Cortex of kidney (tissue), 1 donor: ENCODE measurements at places on chromosomes 6 and 20.

- DNase-seq: no peak
These were observed 231.9 kb downstream of the BMP2 start for GRCh38 chr20:6999381-6999780.

GRCh38 chr20:53652090-53652858 lies 58.6 kb upstream of the ZNF217 start:
- DNase-seq: no peak

DNA sequence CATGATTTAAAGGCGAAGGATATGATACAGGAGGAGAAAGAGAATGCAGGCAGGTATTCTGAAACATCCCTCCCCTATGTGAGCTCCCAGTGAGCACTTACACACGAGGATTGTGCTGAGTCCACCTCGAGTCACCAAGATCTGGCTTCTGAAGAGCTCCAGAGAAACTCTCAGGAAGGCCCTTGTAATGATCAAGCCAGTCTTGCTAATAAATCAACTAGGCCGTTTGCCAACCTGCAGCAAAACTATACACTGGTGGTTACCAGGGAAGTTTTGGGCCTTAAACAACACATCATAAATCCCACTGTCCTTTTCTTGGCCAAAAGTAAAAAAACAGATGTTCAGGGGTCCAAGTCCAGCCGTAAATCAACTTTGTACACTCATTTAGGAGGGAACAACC lies 79.2 kb downstream of the STXBP5 start:
- no peak for DNase-seq

- DNase-seq: no peak
These were observed 113.4 kb downstream of the EYA2 start for GRCh38 chr20:47007826-47008655.

GRCh38 chr6:111803804-111804203 lies 69.4 kb downstream of the FYN start:
- DNase-seq: no peak

DNA sequence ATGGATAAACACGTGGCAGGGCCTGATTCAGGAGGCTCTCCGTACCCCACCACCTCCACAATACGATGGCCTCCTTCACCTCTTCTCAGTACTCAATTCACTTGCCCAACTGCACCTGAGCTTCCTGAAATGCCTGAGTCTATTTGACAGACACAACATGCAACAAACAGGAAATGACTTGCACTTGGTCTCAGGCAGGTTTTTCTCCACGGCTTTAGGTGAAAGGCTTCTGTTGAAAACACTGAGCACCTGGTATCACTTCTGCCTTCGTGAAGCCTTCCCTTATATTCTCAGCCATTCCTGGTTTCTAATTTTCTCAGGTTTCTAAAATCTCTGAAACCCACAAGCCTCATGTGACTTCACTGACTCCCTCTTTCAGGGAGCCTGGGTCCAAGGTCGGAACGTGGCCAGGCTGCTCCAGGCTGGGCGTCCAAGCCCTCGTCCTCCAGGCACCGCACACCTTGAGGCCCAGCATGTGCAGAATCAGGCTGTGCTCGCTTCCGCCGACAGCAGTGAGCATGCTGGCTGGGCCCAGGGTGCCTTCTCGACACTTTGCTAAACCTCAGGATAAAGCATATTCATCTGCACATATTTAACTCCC lies 34.7 kb downstream of the TAF4 start:
- DNase-seq: no peak

- no peak for DNase-seq
These were observed 227.5 kb downstream of the PRL start for GRCh38 chr6:22069306-22069800.

DNA sequence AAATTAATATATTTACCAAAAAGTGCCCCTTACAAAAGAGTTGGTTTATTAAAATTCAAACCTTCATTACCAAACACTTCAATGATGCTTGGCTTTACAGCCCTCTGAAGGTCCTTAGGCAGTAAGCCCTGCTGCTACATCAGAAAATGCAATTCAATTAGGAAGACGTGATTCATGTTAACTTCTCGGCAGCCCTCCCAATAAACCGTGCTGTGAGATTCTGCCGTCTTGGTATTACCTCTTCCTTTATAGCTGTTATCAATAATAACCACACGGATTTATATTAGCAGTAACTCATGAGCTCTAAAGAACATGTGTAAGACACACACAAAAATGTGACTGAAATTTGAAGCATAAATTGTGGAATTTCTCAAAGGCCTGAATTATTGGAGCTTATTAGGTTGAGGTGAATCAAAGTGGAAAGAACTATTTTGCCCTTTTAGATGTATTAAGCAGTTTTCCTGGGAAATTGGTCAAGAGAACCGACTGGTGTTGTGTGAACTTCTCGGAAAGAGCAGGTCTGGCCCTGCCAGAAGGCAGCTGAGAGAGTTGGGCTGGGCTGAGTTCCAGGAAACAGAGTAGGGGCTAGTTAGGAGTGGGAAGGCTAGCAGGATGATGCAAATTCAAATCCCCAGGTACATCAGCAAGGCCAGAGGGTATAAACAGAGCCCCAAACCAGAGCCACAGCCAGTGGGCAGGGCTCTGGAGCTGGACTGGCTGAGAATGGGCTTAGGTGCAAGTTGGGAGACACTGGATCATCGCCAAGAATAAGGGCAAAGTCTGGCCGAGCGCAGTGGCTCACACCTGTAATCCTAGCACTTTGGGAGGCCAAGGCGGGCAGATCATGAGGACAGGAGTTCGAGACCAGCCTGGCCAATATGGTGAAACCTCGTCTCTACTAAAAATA lies 33.1 kb downstream of the FGD2 start:
- DNase-seq: no peak

- DNase-seq: no peak
These were observed 152.6 kb downstream of the BCKDHB start for GRCh38 chr6:80259118-80259517.

GRCh38 chr6:14734416-14735340 lies 511.2 kb upstream of the JARID2 start:
- no peak for DNase-seq

- DNase-seq: no peak
These were observed 53.6 kb upstream of the SIRPA start for GRCh38 chr20:1841554-1842140.

DNA sequence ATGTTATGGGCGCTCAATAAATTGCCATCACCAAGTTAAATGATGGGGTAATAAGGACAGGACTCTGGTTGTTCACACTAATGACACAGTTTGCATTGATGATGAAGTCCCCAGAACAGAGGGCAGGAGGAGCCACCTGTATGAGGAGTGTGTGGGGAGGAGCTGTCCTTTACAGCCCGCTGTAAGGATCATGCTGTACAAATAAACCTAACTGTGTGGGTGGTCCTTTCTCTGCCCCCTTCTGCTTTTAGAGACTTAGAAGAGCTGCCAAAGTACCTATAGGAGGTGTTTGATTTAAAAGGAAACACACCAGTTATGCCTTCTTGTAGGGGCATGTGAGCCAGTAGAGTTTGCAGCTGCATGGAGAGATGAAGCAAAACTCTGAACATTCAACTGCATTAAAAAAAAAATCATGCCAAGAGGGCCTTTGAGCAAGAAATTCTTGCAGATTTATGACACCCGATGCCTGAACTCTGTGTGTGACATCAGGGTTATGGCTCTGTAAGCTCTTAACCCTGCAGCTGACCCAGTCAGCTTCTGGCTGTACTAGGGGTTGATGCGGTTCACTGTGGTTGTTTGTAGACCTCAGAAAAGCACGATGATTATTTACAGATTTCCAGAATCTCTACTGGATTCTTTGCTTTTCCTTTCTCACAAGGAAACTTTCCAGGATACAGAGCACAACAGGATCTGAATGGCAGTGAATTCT lies 67.4 kb downstream of the UST start:
- DNase-seq: no peak

GRCh38 chr20:57211406-57211805 lies 55.0 kb downstream of the BMP7 start:
- DNase-seq: no peak

- no peak for DNase-seq
These were observed 29.9 kb upstream of the BACH2 start for GRCh38 chr6:90326404-90327057.

DNA sequence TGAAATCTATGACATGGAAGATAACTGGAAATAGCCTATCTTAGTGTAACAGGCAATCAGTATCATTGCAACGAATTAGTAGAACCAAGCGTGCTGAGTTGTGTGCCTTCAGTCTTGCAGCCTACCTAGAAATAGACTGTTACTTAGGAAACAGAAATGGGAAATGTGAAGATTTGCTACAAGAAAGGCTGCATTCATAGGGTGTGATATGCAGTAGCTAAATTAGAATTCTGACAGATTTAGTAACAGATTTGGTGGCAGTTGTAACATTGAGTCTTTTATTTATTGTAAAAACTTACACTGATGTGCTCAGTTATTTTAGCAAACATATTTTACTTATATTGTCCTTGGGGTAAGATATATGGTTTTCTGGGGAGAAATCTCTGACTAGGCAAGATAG lies 56.2 kb downstream of the MAP7 start:
- DNase-seq: no peak

- no peak for DNase-seq
These were observed 167.8 kb upstream of the UST start for GRCh38 chr6:148578837-148579565.

GRCh38 chr6:43940393-43941087 lies 170.5 kb downstream of the VEGFA start:
- no peak for DNase-seq

DNA sequence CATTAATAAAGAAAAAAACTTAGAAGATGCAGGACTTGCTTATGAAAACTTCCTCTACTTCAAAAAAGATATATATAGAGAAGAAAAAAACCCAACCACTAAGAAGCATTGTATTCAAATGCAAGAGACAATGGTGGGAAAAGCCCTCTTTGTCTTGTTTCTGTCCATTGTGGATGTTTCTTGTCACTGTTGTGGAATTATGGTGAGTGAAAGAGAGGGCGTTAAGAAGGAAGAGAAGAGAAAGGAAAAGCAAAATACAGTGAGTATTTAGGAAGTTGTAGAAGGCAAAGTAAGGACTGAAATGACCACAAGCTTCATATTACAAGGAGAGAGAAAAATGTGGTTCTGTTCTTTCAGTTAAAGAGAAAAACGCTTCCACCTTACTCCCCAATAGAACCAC lies 14.1 kb upstream of the THBD start:
- DNase-seq: no peak

DNA sequence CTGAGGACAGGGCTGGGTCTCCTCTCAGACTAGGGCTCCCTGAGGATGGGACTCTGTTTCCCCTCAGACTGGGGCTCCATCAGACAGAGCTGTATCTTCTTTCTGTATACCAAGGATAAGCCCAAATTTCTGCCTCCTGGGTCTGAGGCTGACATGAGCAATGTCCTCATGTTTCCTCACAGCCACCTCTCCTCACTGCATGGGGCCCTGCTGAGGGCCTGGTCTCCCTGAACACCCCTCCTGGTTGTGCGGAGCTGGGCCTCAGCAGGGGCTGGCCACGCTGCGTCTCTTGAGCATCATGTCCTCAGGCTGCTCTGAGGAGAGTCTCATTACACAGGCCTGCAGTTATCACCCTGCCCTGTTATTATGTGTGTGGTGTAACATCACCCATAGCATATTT lies 144.6 kb downstream of the LRFN2 start:
- DNase-seq: no peak

- DNase-seq: no peak
These were observed 233.4 kb upstream of the ID4 start for GRCh38 chr6:19603721-19604120.

DNA sequence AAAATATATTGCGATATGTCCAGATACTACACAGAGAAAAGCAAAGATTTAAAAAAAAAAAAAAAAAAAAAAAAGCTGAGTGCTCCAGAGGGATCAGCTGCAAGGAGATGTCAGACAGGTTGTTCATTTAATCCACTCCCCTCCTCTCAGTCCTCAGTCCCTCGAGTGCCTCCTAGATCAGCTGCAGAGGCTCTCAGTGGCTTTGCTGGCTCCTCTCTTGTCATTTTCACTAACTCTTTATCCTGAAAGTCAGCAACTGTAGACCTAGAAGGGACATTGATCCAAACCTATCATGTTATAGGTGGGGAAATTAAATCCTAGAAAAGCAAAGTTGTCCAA lies 61.6 kb downstream of the KIAA0319 start:
- no peak for DNase-seq

GRCh38 chr6:159941286-159942113 lies 27.4 kb upstream of the IGF2R start:
- no peak for DNase-seq

- no peak for DNase-seq
These were observed 20.2 kb upstream of the MRPS18A start for GRCh38 chr6:43707767-43708166.

GRCh38 chr20:58144096-58144495 lies 84.4 kb downstream of the ANKRD60 start:
- DNase-seq: no peak

GRCh38 chr20:60628749-60629148 lies 623.3 kb upstream of the CDH4 start:
- DNase-seq: no peak

- DNase-seq: no peak
These were observed 10.0 kb upstream of the FAM110A start for GRCh38 chr20:823574-823902.

GRCh38 chr20:3203315-3204123 lies 963 bp downstream of the DDRGK1 start:
- DNase-seq: no peak

DNA sequence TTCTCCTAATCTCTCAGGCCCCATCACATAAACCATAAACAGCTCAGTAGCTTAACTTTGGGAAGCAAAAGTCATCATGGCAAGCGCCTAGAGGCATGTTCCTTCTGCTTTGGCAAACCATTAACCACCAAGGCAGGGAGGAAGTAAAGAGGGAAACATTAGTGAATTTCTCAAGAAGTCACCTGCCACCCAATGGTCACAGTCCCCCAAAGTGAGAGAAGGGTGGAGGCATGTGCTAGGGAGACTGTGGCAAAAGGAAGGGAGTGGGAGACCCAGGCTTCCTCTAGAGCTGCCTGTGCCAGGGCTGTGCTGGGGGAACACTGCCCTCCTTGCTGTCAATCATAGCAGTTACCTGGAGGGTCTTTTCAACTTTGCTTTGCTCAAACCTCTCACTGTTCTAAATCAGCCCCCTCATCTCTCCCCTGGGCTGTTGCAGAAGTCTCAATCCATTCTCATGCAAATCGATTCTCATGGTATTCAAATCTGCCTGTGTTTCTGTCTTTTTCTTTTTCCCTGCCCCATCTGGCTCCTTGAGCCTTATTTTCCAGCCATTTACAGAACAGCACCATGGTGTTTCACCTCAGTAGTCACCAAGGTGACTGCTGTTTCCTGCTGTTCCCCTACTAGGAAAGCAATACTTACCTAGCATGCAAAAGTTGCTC lies 1.8 kb upstream of the RNF24 start:
- DNase-seq: no peak

DNA sequence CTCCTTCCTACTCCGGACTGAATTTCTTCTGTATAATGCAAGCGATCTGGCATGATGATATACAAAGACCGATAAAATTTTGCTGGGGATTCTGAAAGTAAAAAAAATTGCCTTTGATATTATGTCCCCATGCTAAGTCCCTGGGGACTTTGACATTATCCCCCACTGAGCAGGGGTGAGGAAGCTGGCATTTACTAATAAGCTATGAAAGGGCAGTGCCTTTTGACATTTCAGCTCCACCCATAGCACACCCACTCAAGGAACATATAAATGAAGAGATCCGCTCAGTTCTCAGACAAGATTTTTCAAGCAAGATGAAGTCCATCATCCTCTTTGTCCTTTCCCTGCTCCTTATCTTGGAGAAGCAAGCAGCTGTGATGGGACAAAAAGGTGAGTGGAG lies at the start of gene SEMG2:
SEMG2 (plus strand) TSS at position 298 of the 400 bp plus-strand sequence; CDS start at position 315, 17 bp downstream.
- DNase-seq: no peak

- DNase-seq: no peak
These were observed at the start of gene NFATC2 for GRCh38 chr20:51542571-51543421. TSS of gene NFATC2 (minus strand) at chr20:51542719. CDS start at chr20:51542499, 220 bp downstream.

- DNase-seq: no peak
These were observed 100.9 kb upstream of the PRDM1 start for GRCh38 chr6:105985098-105985815.

- no peak for DNase-seq
These were observed 260.0 kb downstream of the DHX35 start for GRCh38 chr20:39222101-39222500.
